Foreskin keratinocyte (primary cell): ENCODE measurements at places on chromosomes 3 and 15. TPM values are rescaled to one million over a fixed set of nuclear protein-coding genes. Genes with fewer than 3 reads are reported as not detected.
A peak's percentile ranks its signal among the peaks of the same experiment; 100 is the strongest.

DNA sequence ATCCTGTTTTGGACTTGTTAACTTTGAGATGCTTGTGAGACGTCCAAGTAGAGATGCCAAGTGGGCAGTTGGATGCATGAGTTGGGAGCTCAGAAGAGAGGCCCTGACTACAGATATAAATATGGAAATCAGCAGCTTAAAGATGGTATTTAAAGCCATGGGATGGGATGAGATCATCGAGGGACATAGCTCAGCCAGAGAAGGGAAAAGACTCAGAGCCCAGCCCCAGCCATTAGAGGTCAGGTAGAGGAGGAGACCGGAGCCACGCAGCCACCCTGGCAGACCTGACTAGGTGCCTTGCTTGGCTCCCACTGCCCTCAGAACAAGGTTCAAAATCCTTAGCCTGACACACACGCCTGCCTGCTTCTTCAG is 31.1 kb downstream of the ATP2B2 start:
- no peak for DNase-seq

DNA sequence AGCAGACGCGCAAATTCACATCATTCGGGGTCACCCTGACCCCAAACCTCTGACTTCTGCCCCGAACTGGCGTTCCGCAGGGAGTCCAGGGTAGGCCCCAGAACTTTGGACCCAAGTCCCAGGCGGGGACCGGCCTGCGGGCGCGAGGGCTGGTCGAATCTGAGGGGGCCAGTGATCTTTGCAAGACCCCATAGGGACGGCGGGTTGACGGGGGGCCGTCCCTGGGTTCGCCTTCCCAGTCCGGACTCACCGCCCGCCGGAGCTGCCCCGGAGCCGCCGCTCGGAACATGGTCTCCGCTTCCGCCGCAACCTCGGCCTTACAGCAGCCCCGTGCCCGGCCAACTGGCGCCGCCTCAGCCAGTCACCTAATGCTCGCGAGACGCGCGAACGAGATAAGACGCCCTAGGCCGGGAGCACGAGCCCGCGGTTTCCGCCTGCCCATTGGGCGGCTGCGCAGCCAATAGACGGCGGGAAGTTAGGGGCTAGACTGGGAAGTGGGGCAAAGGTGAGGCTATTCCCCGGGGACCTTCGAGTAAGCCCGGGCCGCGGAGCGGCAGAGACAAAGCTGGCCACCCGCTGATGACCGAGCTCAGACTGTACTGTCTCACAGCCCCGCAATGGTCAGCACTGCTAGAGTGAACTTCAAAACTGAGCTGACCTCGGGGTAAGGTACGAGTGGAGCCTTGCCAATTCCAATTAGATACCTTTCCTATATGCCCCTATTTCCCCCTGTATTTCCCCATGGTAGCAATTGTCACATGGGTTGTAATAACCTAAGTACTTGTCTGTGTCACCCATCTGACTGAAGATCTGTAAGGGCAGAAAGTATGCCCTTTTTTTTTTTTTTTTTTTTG is at the start of gene ETFA:
Gene ETFA (minus strand): TSS at position 370 of the 854 bp plus-strand sequence. CDS start 81 bp downstream, at position 289.
- peak; percentile 89 for DNase-seq

DNA sequence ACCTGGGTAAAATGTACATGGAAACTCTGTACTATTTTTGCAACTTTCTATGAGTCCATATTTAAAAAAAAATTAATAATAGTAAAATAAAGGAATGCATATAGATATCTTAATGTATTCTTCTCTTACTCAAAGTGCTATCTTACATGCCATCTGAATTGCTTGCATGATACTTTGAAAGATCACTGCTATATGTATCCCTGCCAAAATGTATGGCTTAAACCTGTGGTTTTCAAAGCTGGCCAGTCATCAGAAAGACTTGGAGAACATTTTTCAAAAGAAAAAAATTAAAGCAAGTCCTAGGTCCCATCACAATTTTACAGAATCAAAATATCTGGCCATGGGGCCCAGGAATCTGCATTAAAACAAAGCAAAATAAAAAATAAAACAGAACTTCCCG is 262.1 kb downstream of the LPP start:
- peak; percentile 28 for DNase-seq

- DNase-seq = no peak
Measured at GRCh38 chr3:166422556-166422955, 585.3 kb upstream of the BCHE start.

GRCh38 chr3:190739641-190740185 is 122.8 kb downstream of the GMNC start:
- DNase-seq = peak; percentile 22

DNA sequence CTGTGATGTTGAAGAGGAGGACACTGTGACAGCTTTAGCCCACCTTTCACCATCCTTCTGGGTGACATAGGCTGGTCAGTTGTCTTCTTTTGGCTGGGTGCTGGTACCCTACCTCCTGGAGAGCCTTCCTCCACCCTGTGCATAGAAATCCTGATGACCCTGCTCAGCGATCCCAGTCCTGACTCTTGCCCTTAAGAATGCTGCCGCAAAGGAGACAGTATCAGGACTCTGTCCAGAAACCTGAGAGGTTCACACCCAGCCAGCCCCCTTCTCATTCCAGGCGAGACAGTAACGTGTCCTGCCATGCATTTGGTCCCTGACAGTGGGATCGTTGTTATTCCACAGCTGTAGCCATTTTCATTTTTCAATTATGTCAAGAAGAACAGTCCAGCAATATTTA is 312.8 kb upstream of the CHRM5 start:
- DNase-seq = no peak

DNA sequence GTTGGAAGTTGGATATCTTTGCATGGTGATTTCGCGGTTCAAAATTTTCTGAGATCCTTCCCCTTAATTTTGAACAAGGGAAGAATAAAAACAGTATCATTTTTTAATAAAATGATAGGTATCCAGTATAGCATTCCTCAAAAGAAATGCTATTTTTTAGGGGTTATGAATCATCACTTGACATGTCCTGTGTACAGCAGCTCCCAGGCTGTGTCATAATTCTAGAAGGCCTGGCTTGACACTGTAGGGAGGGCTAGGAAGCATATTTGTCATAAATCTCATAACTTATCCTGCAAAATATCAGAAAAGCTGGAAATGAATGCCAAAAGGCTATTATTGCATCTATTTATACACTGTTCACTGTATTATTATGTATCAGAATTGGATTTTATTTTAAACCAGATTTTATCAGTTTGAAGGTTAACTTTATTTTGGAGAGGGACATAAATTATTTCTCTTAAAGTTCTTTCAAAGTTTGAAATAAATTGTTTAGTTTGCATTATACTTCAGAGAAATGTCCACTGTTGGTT is 539.1 kb upstream of the ROBO2 start:
- DNase-seq = peak; percentile 43

- no peak for DNase-seq
Measured at GRCh38 chr15:40282147-40282868, 556 bp downstream of the ANKRD63 start.

GRCh38 chr15:101318147-101318819 is 23.2 kb upstream of the SNRPA1 start:
- peak; percentile 73 for DNase-seq

DNA sequence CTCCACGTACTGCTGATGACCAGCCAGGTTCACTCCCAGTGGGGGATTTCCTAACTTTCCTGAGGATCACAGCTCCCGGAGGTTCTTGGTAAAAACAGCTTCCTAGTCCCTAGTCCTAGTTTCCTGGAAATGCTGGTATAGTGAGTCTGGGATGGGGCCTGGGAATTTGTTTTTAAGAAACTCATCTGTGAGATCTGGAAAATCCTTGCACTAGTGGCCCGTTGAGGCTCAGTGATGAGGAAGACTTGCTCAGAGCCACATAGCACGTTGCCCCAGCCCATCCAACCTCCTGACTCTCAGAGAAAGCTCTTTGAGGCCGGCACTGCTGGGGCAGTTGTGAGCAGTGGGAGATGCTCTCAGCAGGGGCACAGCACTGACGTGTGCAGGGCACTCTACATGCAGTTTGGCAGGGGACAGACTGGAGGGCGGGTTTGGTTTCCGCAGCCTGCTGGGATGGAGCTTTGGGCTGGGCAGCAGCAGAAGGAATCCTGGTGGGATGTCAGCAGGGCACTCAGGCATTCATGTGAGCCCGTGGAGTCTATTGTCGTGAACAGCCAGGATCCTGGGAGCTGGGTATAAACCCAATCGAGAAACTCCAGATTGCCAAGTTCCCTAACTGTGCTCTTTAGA is 31.6 kb downstream of the SAXO2 start:
- DNase-seq = no peak

GRCh38 chr3:172692751-172693338 is 18.0 kb downstream of the NCEH1 start:
- no peak for DNase-seq

DNA sequence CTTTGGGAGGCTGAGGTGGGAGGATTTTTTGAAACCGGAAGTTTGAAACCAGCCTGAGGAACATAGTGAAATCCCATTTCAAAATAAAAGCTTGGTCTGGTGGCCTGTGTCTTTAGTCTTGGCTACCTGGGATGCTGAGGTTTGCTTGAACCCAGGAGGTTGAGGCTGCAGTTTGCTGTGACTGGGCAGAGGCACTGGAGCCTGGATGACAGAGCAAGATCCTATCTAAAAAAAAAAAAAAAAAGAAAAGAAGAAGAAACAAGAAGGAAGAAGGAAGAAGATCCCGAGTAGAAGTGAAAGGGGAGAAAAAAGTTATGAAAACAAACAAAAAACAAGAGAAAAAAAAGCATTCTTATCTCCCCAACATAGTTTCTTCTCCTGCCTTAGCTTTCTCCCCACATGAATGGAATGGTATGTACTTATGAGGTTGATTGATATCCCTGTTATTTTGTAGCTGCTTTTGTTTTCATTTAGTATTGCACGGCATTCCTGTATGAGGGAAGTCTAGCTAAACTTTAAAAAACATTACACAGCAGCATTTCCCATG is 42.4 kb downstream of the TMEM40 start:
- DNase-seq = no peak

DNA sequence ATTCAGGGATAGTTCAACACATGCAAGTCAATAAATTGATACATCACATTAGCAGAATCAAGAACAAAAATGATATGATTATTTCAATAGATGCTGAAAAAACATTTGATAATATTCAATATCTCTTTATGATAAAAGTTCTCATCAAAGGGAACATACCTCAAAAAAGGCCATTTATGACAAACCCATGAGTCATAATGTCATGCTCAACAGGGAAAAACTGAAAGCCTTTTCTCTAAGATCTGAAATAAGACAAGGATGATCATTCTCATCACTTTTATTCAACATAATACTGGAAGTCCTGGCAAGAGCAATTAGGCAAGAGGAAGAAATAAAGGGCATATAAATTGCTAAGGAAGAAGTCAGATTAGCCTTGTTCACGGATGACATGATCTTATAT is 54.1 kb upstream of the TMEM158 start:
- no peak for DNase-seq

DNA sequence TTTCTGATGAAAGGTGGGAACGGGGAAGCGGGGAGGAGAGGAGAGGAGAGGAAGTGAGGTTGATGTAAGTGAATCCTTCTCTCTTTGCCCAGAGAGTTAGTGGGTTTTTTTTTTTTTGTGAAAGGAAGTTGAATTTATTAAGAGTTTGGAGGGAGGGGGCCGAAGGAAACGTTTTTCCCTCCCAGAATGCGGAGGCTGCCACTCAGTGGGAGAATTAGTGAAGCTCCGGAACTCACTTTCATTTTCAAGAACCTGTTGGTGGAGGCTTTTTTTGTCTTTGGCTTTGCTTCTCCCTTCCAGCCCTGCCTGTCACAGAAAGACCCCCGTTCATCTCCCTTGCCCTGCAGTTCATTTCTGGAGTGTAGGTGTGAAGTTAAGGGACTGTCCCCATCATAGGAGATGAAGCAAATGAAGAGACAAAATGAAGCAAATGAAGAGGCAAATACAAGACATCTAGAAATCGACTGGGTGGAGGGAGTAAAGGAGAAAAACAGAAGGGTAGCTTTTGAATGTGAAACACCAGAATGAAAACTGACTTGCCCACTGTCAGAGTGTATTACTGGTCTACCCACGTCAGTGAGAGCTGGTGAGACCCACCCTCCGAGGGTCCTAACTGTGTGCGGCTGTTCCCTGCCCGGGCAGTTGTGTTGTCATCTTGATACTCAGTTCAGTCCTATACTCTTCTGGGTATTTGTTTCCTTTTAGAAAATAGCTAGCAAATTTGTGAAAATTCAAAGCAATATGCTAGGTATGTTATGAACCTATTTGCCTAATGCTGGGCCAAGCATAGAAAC is 91.5 kb downstream of the ITPR1 start:
- no peak for DNase-seq

GRCh38 chr3:12831301-12831866 is 10.0 kb downstream of the RPL32 start:
- no peak for DNase-seq

GRCh38 chr3:127767126-127767525 is 55.2 kb downstream of the MGLL start:
- DNase-seq = no peak

GRCh38 chr15:67142767-67143100 is 77.3 kb downstream of the SMAD3 start:
- no peak for DNase-seq

- DNase-seq = no peak
Measured at GRCh38 chr3:10426346-10427220, 78.8 kb downstream of the ATP2B2 start.

DNA sequence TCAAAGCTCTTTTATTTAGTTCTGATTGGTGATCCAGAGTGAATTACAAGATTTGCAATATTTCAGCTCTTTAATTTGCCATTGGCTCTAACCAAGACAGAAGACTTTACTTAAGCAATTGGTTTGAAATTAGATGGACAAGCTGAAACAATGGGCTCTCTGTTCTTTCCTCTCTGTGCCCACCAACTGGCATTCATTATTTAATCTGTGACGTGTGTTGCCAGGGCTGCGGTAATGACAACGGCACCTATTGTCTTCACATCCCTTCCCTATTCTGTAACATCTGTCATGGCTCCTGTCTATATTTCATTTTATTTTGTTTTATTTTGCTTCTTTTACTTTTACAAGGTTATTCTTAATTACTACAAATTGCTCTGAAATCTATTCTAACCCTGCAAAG is 33.9 kb downstream of the PLD1 start:
- DNase-seq = no peak

GUCA1C gene
- 0.28 TPM in 1 of 2 replicates, not detected in the other for total RNA-seq

CADM2 gene
- total RNA-seq = not detected in 2 replicates

STAC gene
- 1.3 and 1.7 TPM in 2 replicates for total RNA-seq

TTLL13 gene
- total RNA-seq = 0.07 TPM in 1 of 2 replicates, not detected in the other

KLHL40 gene
- not detected in 2 replicates for total RNA-seq

HTR3C gene
- total RNA-seq = not detected in 2 replicates

FBXL2 gene
- total RNA-seq = 10.8 and 14.7 TPM in 2 replicates

ACP3 gene
- total RNA-seq = 0.21 and 0.78 TPM in 2 replicates

MESP2 gene
- 0.88 and 1.3 TPM in 2 replicates for total RNA-seq

GRAMD2A gene
- total RNA-seq = 2.3 and 3.7 TPM in 2 replicates

NXPE3 gene
- 14.9 and 16.8 TPM in 2 replicates for total RNA-seq

KBTBD8 gene
- total RNA-seq = 4.4 and 4.5 TPM in 2 replicates
